CD4-positive, alpha-beta T cell treated with Interleukin-1 beta for 1 hour (primary cell): ENCODE measurements at places on chromosomes 5 and 9.

GRCh38 chr9:100488177-100488576, 15.2 kb downstream of the TMEFF1 start:
- DNase-seq, result no peak

DNA sequence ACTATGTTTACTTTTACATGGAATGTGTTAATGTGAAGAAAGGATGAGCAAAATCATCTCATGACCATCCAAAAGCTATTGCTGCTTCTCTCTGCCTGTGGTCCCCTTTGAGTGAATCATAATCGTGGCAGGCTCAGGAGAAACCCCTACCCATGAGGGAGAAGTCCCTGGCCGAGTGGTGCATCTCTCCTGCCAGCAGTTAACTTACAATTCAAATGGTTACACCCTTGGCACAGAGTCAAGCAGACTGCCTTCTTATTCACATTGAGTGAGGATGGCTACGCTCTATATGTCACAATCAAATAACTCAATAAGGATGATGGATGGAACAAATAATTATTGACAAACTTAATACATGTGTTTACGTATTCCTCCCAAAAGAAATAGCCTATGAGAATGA, 179.1 kb downstream of the FGF1 start:
- DNase-seq, result no peak

GRCh38 chr9:104906441-104907277, 21.3 kb downstream of the ABCA1 start:
- no peak for DNase-seq

DNA sequence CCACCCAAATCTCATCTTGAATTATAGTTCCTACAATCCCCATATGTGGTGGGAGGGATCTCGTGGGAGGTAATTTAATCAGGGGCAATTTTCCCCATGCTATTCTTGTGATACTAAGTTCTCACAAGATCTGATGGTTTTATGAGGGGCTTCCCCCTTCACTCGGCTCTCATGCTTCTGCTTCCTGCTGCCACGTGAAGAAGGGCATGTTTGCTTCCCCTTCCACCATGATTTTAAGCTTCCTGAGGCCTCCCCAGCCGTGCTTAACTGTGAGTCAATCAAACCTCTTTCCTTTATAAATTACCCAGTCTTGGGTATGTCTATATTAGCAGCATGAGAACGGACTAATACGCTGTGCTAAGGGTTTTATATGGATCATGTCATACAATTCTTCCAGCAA, 72.3 kb downstream of the TLE4 start:
- no peak for DNase-seq

DNA sequence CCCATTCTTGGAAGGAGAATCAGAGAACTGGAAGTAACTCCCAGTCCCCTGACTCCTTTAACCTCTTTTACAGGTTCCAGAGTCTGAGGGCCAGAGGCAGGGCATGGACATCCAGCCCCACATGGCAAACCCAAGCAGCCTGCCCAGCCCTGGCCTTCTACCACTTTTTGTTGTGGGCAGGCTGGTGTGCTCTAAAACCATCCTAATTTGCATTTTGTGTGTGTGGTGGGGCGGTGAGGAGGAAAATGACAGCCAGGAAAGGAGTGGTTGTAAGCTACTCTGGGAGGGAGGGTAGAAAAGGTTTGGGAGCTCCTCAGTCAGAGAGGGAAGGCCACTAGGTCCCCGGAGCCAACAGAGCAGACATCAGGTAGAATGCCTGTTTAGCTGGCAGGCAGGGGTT, 90.6 kb downstream of the PSD2 start:
- DNase-seq, result no peak

DNA sequence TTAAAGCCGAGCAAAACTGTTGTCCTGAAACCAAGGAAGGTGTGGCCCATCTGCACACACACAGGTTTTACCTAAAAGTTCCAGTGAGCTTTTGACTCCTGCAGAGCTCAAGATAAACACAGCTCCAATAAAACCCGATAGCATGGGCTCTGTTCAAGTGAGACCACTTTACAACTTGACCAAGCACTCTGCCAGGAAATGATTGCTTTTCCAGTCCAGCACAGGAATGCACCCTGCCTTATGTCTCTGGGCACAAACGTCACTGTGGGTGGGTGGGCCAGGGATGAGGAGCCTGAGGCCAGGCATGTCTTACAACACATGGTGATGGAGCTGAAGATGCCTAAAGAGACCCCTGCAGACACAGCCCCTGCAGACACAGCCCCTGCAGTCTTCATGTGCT, 115.3 kb downstream of the ROR2 start:
- DNase-seq, result no peak

GRCh38 chr5:74949976-74950375, 83.8 kb upstream of the FAM169A start:
- no peak for DNase-seq

- DNase-seq, result no peak
These were observed 383.8 kb downstream of the NTRK2 start for GRCh38 chr9:85053206-85053786.

DNA sequence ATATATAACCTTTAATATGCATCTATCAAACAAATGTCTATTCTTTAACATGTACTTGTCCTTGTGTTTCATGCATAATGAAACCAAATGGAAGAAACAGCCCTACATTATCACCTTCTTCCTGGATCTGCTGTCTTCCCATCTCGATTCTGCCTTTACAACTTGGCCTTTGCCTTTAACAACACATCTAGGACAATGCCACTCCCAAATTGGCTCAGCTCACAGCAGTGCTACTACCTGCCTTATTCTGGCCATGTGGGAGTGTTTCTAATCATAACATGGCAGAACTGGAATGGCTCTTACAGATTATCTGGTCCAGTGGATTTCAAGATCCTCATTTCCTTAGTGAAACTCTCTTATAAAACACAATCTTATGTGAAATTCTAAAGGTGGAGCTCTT, 176.5 kb downstream of the CARTPT start:
- no peak for DNase-seq

- no peak for DNase-seq
These were observed 155.7 kb downstream of the CDK5RAP2 start for GRCh38 chr9:120424248-120424647.

GRCh38 chr9:79670269-79670961, 98.7 kb downstream of the TLE4 start:
- DNase-seq, result no peak

GRCh38 chr9:126985870-126986498, 71.4 kb downstream of the RALGPS1 start:
- peak; percentile 90 for DNase-seq

DNA sequence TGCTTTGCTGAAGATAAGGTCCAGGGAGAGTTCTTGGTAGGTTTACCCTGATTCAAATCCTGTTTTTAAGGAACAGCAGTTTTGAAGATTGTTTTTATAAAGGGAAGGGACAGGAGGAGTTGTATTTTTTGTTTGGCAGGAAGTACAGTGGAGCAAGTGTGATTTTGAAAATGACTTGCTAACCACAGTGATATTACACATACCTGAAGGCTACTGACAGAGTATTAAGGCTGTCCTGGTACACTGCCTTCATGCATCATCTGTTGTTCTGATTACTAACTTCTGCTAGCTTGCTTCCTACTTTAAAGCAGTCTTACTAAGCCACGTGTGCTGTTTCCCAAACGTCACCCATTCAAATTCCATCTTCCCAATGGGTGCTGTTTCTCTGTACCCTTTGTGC, 559.5 kb upstream of the SGCD start:
- DNase-seq, result no peak

DNA sequence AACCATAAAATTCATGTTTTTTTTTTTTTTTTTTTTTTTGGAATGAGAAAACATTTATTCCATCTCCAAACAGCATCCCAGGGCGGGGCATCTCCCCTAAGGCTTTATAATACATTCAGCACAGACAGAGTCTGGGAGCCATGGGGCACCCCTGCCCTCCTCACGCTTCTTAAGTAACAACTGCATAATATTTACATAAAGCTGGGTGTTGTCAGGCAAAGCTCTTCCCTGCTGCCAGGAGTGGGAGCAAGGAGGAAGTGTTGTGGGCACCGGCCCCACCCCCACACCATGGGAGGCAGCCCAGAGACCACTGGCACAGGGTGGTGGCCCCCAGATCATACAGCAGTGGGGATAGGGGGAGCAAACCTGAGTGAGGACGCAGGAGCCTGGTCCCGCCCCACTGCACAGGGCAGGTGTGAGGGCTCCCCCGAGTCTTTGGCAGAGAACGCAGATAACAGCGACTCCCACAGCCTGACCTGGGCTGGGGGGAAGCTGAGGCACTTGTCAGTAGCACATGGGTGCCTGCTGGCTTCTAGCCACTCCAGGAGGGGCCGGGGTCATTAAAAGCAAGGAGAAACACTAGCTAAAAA, 86.1 kb upstream of the CEP78 start:
- no peak for DNase-seq

GRCh38 chr5:127068493-127069214, 4.6 kb downstream of the C5orf63 start:
- no peak for DNase-seq

GRCh38 chr5:115064380-115064779, 105.3 kb downstream of the TRIM36 start:
- no peak for DNase-seq

DNA sequence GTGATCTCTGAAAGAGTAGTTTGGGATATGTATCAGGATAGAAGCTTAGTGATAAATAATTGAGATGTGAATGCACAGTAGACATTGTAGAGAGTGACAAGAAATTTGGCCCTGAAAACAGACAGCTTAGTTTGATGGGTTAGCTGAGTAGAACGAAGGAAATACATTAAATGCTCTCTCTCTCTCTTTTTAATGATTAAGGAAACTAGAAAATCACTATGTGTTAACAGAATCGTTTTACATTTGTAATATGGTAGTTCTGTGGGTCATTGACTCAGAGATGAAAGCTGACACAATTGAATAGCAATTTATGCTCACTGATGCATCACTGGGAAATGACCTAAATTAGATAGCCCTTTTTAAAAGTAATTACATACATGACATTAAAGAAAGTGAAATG, 739.8 kb upstream of the PTPRD start:
- DNase-seq, result no peak

DNA sequence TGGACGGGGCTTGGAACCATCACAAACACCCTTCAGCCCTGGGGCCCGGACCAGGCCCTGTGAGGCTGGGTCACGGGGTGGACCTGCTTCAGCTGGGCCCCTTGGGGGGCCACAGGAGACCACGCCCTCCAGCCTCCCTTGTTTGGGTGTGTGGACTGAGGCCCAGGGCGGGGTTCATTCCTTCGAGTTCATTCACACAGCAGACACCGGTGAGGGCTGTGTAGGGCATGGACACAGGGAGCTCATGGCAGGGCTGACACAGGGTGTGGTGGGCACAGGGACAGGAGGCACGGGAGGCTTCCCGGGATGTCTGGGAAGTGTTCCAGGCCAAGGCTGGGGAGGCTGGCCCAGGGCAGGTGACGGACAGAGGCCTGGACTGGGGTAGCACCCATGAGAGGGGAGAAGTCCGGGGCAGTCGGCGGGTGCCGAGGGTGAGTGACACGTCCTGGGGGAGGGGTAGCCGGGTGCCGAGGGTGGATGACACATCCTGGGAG, 8.9 kb downstream of the DNLZ start:
- DNase-seq, result no peak

DNA sequence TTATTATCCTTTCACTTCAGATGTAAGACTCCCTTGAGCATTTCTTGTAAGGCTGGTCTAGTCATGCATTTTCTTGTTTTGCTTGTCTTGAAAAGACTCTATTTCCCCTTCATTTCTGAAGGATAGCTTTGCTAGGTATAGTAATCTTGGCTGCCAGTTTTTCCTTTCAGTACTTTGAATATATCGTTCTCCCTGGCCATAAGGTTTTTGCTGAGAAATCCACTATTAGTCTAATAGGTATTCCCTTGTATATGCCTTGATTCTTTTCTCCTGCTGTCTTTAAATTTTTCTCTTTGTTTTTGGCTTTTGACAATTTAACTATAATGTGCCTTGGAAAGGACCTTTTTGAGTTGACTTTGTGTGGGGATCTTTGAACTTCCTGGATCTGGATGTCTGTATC, 16.8 kb upstream of the OR2S2 start:
- DNase-seq, result no peak

GRCh38 chr5:178215280-178216002, 11.1 kb downstream of the HNRNPAB start:
- DNase-seq, result no peak

DNA sequence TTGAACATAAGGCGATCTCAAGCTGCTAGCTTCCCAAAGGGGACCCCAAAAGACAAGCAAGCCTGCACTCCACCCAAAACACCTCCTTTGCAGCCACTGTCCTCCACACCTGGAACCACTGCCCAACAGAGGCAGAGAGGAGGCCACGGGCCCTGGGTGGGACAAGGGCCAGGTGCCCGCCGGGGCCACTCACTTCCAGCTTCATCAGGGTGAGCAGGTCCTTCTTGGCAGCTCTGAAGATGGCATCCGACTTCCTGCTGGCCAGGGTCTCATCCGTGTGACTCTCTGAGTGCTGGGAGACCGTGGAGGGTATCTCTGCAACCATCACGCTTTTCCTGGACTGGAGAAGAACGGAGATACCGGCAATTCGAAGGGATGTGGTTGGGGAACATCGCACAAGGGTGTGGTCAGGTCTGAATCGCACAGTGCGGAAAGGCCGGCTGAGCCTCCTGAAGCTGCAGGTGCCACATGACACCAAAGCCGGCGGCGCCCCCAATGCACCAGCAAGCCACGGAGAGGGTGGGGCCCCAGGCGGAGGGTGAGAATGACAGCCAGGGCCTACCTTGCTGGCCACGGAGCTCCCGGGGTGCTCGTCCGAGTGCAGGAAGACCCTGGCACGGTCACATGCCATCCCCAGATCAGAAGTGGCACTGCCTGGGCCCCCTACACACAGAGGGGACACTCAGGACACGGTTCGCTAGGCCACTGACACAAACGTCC, 44.6 kb downstream of the PNPLA7 start:
- no peak for DNase-seq

DNA sequence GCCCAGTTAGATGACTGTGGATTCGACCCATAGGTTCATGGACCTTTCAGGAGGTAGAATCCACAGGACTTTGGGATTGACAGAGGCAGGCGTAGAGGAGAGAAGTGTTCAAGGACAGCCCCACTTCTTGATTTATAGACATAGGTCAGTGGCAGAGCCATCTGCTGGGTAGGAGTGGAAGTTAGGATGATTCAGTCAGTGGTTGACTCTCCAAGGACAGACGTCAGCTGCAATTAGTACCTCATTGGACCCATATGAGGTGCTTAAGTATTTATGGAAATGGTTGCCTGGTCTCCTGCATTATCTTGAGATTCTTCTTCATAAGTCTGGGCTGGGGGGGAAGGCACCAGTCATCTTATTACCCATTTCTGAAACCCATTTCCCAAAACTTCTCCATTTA, 70.9 kb downstream of the SH3RF2 start:
- no peak for DNase-seq

DNA sequence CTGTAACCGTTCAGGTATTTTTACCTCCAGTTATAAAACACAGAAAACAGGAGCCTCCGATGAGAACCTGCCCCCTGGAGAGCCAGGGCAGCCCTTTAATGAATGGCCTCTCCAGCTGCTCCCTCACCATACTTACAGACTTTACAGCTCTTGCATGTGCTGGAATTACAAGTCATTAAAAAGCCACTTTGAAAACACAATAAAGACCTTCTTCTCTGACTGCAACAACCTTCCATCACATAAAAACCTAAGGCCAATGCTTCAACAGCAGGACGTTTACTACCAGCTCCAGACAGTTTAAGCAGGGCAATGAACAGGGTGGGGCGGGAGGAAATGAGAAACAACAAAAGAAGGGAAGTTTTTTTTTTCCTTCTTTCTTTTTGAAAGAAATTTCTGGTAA, 213.8 kb downstream of the MLLT3 start:
- DNase-seq, result no peak
